ENCODE measurements at places on chromosomes 2 and 18.

- no peak for DNase-seq
These were observed 442.2 kb downstream of the TGIF1 start for GRCh38 chr18:3892152-3892551.

DNA sequence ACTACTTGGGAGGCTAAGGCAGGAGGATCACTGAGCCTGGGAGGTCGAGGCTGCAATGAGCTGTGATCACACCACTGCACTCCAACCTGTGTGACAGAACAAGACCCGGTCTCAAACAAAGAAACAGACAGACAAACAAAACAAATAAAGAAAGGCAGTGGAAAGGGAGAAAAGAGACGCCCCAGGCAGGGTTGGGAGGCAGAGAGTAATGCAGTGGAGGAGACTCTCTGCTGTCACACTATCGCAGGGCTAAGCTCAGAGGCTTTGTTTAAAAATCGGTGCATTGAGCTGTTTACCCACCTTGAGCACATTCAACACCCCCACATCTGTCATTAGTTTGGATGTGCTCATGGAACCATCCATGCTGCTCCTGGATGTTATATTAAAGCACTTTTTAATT lies 84.2 kb upstream of the RMP24 start:
- DNase-seq = no peak

DNA sequence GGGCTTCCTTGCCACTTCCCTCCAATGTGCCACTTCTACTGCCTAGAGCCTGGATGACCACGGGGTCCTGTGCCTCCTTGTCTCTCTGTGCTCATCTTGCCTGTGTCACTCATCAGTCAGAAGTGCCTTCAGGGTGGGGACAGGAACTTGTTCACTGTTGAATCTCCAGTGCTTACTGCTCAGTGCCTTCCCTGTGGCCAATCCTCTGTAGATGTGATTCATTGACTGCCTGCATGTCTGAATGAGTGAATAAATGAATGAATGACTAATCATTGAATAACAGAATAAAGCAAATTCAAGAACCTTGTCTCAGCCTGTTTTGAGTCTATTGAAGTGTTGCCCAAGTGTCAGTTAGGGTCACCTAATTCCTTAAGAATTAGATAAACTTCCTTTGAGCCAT lies 42.3 kb upstream of the FAM136A start:
- DNase-seq = no peak

DNA sequence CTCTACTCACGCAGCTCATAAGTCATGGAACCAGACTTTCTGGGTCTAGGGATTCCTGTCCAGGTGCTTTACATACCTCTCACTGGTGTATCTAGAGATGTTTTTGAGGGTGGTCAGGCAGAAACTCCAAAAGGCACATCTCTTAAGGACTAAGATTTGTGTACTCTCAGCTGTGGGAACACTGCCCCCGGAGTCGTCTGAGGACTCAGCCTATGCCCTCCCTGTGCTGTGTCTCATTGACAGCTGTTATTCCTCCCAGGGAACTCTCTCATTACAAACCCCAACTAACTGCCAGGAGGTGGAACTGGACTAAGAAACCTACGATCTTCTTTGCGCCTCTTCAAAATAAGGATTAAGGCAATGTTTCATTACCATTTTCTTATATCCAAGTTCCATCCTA lies 293.9 kb upstream of the DLGAP1 start:
- DNase-seq = no peak

DNA sequence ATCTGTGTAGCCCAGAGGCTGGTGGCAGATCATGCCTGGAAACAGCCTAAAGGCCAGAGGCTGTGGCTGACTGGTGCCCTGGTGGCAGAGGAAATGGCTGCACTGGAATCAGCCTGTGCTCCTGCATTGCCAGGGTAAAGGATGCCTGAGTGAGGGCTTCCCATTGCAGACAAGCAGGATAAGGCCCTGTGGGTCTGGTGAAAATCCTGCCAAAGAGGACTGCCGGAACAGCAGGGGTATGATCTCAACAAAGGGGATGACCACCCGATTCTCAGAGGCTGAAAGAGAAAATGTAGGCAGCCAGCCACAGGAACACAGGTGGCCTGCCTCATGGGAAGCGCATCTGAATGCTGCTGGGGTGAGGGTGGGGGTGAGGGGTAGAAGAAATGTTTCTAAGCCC lies 48.2 kb downstream of the FBXO48 start:
- DNase-seq = no peak

- DNase-seq = no peak
These were observed 53.5 kb downstream of the COPS8 start for GRCh38 chr2:237139123-237139675.

DNA sequence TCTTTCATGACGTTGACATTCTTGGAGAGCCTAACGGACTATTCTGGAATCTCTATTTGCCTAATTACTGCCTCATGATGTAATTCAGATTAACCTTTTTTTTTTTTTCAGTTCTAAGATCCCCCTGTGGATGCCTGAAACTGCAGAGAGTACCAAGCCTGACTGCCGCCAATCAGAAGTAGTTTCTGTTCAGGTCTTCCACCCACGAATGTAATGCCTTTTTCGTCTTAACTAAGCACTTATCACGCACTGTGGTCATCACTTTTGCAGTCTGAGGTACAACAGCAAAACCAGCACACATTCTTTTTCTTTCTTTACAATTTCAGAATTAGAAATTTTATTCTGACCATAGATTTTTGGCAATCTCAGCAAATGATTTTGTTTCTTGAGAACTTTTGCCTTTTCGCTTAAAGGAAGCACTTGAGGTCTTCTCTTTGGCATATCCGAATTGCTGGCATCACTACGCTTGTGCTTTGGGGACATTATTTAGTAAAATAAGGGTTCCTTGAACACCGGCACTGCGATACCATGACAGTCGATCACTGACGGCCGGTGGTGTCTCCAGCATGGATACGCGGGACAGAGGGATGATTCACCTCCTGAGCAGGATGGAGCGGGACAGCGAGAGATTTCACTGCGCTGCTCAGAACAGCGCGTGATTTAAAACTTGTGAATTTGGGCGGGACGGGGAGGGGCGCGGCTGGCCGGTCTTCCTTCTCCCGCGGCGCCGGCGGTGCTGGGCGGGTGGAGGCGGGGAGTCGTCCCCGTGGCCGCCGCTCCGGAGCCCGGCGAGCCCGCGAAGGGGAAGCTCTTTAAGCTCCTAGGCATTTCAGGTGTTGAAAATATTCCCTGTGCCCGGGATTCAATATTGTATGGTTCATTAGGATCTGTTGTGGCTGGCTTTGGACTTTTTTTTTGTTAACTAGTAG lies 32.0 kb upstream of the GPR55 start:
- peak; percentile 69 for DNase-seq

- DNase-seq = no peak
These were observed 179.8 kb upstream of the TRIB2 start for GRCh38 chr2:12536976-12537375.

All from left ventricle myocardium superior (tissue), 1 donor.